ENCODE measurements at places on chromosomes 12 and 14.

- no peak for DNase-seq
Measured at GRCh38 chr12:53062977-53063707, 13.3 kb downstream of the TNS2 start.

DNA sequence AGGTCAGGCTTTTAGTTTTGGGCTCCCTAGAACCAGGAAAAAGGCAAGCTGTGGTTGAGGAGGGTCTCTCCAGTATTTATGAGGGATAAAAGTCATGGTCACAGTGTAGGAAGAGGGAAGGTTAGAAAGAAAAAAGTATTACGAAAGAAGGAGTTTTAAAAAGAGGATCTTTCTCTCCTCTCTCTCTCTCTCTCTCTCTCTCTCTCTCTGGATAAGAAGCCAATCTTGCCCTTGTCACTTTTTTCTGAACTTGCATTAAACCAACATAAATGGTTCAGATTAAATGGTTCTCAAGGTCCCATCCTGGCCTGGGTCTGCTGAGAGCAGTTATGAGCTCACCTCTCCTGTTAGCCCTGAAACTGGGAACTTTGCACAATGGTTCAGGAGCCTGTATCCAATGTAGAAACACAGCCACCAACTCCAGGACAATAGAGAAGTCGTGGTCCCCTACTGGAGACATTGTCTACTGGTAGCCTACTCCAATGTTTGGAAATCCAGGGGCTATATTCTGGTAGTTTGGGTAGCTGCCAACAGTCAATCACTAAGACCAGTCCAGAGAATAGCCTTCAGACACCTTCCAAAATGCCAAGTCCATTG, 131.9 kb downstream of the DAD1 start:
- DNase-seq: no peak

DNA sequence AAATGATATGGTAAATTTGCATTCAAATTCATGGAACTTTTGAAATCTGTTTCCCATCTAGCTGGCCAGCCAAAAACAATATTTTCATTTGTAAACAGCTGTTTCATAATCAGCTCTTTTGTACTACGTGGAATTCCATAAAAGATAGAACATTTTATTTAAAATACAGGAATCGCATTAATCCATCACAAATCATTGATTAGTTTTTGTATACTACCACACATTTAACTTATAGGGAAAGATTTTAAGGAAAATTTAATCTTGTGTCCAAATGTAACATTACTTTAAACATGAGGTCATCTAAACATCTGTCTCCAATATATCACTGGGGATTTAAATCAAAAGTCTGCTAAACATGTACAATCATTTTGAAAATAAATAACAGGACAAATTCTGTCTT, 33.5 kb downstream of the SLC25A21 start:
- no peak for DNase-seq

DNA sequence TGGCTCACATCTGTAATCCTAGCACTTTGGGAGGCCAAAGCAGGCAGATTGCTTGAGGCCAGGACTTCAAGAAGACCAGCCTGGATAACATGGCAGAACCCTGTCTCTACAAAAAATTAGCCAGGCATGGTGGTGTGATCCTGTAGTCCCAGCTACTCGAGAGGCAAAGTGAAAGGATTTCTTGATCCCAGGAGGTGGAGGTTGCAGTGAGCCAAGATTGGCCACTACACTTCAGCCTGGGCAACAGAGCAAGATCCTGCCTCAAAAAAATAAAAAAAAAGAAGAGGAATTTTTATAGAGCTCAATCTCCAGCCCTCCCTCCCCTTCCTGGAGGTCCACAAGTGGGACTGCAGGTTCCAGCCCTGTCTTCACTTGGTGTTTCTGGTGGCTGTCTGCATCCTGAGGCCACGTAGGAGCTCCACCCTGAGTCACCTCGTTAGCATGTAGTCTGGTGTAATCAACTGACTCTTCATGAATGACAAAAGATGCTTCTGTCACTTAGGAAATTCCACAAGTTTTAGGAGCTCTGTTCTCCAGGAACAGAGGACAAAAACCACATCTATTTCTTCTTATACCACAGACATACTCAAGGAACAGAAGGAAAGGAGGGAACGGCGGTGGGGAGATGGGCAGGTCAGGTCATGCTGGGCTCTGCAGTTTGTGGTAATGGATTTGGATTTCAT, 16.2 kb downstream of the CCDC62 start:
- DNase-seq: peak; percentile 69

DNA sequence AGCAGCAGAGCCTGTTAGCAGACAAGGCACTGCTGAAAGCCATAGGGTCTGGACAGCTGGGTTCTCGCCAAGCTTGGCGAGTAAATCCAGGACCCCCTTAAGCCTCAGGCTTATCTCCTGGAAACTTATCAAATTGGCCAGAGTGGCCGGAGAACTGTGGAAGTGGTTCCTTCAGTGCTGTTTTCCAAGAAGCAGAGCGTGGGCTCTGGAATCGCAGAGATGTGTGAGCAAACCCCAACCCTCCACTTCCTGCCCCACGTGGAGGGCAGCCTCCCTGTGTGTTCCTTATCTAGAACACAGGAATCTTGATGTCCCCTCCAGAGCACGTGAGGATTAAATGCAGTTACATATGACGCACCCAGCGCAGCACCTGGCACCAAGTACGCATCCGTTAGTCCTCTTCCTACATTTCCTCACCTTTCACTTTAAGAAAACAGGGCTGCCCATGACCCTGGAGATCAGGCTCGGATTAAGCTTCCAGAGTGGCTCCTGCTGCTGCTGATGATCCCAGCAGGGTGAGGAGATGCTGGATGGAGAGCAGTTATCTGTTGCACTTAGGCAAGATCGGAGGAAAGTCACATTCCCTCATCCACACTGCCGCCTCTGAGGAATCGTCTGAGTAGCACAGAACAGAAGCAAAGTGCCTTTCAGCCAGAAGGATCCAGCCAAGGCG, 35.0 kb downstream of the MMAB start:
- no peak for DNase-seq

GRCh38 chr14:78297858-78298257, 127.7 kb downstream of the NRXN3 start:
- DNase-seq: no peak

DNA sequence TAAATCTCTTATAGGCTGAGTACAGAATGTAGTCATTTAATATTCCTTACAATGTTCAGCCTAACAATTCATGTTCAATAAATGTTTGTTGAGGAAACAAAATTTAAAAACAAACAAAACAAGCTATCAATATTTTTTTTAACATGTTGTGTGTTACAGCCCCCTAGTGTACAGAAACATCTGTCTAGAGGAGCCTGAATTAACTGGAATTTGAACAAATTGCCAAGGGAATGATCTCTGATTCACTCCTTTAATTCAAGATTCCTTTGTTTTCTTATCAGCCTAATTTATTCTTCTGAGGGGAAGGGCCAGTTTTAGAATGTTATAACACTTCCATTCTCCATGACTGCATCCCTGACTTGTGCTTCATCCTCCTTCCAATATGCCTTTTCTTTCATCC, 127.2 kb downstream of the CMAS start:
- DNase-seq: no peak

DNA sequence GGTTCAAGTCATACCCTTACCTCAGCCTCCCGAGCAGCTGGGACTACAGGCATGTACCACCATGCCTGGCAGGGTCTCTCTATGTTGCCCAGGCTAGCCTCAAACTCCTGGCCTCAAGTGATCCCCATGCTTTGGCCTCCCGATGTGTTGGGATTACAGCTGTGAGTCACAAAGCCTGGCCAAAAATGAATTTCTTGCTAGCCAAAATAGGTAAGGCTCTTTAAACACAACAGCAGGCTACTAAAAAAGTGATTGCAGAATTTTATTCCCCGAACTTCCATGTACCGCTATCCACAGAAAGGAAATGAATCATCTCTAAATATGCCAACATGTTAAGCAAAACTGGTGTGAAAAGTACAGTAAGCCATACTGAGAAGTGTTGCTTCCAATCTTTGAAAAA, 50.6 kb downstream of the WDHD1 start:
- DNase-seq: peak; percentile 81

GRCh38 chr14:33932576-33933345, 18.1 kb downstream of the EGLN3 start:
- no peak for DNase-seq

GRCh38 chr12:41151793-41152192, 36.3 kb upstream of the PDZRN4 start:
- DNase-seq: no peak

GRCh38 chr12:125330645-125331341, 265.6 kb downstream of the AACS start:
- DNase-seq: peak; percentile 30

DNA sequence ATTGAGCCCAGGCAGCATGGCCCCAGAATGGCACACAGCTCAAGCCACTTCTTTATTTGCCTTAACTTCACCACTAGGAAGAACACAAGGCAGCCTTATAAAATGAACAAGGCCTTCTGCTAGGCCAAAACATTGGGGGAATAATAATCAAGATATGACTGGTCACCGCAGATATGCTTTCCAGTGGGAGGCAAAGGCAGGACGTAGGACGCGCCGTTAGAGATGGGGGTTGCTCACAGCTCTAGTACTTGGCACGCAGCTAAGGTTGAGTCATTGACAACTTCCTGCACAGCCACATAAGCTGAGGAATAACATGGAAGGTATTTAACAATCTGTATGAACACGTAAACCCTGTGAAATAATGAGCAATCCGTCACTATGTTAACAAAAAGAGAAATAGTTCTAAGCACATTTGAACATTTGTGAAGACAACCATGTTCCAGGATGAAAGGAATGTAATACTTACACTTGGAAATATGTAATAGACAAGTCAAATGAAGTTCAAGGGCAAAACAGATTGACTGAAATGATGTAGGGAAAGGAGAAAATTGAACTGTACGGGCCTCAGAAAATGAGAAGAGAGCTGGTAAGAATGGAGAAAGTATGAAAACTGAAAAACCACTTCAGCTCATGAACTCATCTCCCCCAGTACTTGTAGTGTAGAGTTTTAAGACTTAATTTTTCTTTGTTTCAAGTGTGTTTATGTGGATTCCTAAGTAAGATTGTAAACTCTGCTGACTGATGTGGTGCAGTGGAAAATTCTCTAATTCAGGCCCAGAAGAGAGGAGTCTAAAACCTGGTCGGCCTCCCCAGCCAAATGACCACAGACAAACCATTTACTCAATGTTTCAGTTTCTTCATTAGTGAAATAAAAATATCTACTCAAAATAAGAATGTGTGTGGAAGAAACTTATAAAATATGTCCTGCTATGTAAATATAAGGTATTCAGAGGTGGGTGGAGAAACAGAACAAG, 59.3 kb upstream of the CCDC91 start:
- peak; percentile 98 for DNase-seq

DNA sequence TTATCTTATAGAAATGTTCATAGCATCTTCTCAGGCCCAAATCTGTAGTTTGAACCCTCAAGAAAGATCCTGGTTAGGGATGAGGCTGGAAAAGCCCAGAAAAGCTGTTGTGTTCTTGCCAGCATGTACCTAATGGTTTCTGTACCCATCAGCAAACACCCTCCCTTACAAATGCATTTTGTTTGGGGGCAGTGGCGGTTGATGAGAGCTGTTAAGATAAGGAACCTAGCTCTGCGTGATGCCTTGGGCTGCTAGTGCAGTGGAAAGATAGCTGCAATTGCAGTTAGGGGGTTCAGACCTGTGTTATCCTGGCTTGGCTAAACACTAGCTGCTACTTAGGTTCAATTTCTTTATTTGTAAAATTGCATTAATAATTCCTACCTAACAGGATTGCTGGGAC, 3.6 kb downstream of the TPH2 start:
- no peak for DNase-seq

- DNase-seq: no peak
Measured at GRCh38 chr14:21309956-21310355, 30.1 kb downstream of the RPGRIP1 start.

DNA sequence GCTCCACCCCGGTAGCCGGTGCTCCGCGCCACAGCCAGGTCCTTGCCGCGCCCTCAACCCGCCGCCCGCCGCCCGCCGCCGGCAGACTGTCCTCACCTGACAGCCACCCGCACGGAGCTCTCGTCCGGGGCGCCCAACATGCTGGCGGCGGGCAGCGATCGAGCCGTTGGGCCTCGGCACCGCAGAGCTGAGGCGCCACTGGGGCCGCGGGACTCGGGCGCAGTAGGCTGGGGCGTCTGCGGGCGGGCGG, 164 bp downstream of the KIF21A start:
- no peak for DNase-seq

GRCh38 chr14:64704143-64704742, at the start of gene PLEKHG3:
Gene PLEKHG3, plus strand, starts transcription at chr14:64704424. Its CDS starts 23,208 bp downstream, at chr14:64727632.
- DNase-seq: peak; percentile 86

- DNase-seq: peak; percentile 38
Measured at GRCh38 chr12:116542345-116542956, 16.7 kb upstream of the MAP1LC3B2 start.

GRCh38 chr12:51740536-51740935, 108.0 kb downstream of the FIGNL2 start:
- DNase-seq: no peak

GRCh38 chr12:124538194-124539082, 29.0 kb downstream of the NCOR2 start:
- DNase-seq: peak; percentile 33

DNA sequence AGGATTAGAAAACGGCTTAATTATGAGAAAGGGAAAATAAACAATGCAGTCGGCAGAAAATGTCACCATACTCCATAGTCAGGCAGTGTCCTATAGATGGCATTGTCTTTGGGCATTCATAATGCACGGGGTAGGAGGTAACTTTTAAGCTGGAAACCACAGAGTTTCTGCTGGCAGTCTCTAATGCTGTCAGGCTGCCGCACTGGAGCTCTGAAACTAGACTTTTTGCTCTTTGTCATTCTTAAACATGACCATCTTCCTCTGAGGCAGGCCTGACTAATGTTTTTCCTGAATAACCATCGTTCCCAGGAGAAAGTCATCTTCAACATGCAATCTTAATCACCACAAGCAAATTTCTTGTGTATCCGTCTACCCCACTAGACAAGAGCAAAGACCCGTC, 108.8 kb downstream of the ETNK1 start:
- peak; percentile 36 for DNase-seq

All from EL (cell line).